ENCODE measurements at places on chromosomes 5 and 9.

GRCh38 chr5:120083851-120084542 lies 380.1 kb upstream of the PRR16 start:
- DNase-seq: no peak

DNA sequence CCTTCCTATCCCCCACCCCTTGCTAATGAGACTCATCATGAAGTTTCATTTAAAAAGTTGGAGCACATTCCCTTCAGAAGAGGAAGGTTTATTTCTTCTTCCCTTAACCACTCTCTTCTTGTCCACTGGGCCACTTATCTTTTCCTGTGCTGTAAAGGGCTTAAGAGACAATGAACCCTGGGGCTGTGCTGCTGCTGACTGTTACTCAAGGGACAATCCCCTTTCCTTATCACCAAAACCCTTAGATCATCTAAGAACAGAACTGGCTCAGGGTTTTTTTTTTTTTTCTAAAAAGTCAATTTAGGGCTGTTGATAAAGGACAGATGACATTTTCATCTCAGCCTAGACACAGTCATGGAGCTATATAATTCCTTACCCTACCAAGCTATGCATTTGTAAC lies 29.6 kb downstream of the CAPSL start:
- DNase-seq: peak; percentile 39

DNA sequence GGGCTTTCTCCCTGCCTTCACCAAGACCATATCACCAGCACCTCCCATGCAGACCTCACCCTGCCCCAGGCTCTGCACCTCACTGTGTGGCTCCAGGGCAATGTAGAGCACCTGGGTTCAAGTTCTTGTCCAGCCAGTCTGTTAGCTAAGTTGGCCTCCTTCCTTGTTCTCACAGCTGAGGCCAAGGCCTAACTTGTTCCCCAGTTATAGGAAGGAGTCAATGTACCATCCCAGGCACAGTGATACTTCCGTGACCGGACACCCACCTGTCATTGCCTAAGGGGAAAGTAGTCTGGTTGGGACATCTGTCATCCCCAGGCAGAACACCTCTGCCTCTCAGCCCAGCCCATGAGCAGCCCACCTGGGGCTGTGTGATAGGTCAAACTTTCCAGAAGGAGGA lies 14.4 kb upstream of the ARAP3 start:
- DNase-seq: no peak

DNA sequence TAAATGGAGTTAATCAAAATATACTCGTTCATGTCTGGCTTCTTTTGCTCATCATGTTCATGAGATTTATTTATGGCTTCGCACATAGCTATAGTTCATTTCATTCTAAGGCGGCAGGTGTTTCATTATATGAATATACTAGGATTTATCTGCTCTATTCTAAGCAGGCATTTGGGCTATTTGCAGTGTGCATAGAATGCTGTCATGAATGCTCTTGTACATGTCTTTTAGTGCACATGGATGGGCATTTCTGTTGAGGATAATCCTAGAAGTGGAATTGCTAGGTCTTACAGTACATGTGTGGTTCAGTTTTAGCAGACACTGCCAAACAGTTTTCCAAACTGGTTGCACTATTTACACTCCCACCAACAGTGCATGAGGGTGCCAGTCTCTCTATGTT lies 285.3 kb upstream of the ADRA1B start:
- DNase-seq: no peak

DNA sequence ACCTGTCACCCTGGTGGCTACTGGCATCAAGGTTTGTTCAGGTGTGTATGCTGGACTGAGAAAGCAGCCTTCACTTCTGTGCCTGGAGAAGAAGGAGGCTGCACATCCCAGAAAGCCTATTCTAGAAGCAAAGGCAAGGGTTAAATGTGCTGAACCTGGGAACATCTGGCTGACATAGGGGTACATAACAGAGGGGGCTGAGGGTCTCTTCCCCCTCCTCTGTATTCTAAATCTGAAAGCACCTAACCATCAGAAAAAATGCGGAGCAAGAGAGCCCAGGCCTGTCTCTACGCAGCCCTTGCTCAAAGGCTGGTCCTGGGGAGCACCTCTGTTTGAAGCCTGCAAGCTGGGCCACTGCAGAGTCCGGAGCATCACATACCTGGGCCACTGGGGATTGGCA lies 53.2 kb upstream of the FSTL4 start:
- no peak for DNase-seq

DNA sequence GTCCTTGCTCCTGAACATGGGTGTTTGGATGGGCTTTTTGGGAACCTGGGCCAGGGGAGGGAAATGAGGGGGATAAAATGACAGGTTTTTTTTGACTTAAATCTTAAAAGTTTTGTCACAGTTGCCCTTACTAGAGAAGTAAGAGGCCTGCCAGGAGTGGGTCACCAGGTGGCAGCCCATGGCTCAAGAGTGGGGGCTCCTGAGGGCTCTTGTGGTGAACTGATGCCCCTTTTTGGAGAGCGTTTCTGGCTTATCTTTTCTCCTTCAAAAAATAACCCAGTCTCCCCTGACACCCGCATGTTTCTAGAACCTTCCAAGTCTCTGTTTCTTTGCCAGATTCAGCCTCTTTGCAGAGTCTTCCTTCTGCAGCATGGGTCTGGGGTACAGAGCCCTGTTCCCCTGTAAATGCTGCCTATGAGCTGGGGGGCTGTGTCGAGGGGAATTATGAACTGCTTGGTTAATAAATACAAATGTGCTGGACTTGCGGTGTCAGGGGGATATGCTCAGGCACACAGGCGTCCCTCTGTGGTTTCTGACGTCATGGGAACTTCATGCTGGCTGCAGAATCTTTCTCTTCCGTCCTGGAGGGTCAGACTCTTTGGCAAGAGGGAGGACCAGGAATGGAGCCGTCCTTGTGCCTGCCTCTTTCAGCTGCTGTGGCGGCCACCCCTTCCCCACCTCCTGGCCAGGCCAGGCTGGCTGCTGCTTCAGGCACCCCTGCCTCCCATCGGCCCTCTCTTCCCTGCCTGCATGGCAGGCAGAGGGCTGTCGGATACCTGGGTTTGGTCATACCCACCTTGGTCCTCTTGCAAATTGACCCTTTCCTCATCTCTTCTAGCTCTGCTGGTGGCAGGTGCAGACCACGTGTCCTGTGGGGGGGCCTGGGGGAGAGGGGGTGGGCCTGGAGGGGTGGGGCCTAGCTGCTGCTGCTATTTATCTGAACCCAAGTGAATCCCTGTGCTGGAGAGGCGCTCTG lies 30.1 kb downstream of the PTPA start:
- DNase-seq: no peak

DNA sequence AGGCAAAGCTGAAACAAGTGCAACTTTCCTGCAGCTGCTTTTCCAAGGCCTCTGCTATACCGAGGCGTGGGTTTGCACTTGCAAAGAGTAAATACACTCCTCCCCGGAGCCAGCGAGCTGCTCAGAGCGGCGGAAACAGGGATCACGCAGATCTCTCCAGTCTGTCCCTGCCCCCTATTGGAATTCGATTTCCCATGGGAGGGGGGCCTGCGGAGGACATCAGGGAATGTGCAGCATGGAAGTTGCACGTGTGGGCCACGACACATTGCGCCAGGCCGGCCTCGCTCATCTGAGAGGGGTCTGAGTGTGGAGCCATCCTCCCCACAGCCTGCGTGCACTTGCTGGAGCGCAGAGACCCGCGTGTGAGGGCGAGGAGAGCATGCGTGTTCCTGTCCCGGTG lies 104.3 kb upstream of the PHYKPL start:
- DNase-seq: no peak

DNA sequence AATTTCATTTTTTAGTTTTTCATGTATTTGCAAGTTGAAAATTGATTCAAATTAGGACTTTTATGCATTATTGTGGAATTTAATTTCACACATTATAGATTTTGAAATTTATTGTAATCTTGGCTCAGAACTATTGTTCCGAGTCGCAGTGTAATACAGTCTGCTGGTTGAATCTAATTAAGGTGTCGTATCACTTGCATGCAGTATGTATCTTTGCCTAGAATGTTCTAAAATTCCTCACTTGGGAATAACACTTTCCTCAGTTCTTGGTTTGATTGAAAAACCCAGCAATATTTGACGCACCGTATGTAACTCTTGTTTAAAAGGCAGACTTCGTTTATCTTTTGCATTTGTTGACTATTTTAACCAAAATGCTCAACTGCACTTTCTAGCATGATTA lies 49.4 kb downstream of the MELK start:
- DNase-seq: no peak

- DNase-seq: no peak
These were observed 104.2 kb downstream of the SEC61B start for GRCh38 chr9:99326112-99326916.

GRCh38 chr5:166505067-166505466 lies 1786.4 kb upstream of the WWC1 start:
- no peak for DNase-seq

DNA sequence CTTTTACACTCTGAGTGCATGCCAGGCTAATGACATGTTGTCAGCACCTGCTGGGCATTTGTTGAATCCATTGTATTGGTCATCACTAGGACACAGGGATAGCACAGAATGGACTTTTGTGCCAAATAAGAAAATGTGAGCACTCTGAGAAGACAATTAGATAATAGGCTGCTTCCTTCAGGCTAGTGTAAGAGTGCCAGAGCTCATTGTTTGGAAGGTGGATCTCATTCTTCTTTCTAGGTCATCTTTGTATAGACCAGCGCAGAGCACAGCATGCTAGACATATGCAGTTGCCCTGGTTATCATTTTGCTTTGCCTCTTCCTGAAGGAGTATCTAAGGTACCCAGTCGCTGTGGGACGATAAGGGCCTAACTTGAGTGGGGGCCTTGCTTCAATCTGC lies 493.4 kb upstream of the COX7C start:
- DNase-seq: no peak

GRCh38 chr5:6452622-6453504 lies 4.2 kb downstream of the UBE2QL1 start:
- no peak for DNase-seq

- no peak for DNase-seq
These were observed 52.0 kb downstream of the ITGA2 start for GRCh38 chr5:53041071-53041692.

- no peak for DNase-seq
These were observed 11.7 kb upstream of the TRIM14 start for GRCh38 chr9:98130576-98131228.

DNA sequence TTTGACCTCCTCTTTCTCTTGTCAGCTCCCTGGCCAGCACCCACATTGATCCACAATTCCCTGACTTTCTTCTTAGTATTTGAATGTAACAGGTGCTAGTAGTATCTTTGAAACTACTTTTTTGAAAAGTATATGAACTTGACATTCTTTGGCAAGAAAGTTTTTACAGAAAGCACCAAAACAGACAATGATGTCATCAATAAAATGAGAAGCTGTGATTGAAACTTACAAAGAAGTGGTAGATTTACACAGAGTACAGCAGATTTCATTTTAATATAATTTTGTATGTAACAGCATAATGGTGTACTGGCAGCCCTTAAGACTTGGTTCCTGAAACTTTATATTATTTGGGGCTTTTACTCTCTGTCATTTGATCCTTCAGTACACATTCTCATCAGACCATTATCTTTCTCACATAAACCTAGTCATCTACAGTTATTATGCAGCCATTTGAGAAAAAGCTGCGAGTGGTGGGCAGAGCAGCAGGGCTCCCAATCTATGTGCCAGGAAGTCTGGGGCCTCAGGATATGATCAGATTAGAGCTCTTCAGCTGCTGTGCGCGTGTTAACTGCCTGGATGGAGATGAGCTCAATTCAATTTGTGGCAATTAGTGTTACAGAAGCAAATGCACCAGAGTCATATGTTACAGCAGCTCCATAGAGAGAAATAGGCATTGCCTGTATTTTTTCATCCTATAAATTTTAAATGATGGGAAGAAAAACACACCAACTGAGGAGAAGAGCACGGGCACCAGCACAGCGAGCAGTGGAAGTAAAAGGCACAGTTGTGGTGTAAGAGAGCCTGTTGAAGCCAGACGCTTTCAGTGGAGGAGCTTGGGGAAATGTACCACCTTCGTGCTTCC lies 126.1 kb downstream of the STARD4 start:
- peak; percentile 60 for DNase-seq

- no peak for DNase-seq
These were observed 46.5 kb upstream of the TNFAIP8 start for GRCh38 chr5:119309326-119309725.

DNA sequence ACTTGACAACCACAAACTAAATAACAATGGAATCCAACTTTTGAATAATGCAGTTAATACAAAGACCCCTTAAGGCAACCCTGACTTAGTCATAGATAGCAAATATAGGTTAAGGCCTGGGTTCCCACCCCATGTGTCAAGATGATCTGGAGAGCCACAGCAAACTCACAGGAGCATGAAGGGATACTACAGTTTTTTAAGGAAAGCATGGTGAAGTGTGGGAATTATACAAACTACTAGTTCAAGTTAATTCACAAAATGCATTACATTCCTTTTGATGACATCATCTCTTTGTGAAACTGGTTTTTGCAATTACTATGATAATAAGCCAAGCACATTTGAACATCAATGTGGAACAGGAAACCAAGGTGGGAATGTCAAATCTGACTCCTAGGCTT lies 50.6 kb downstream of the LHFPL2 start:
- no peak for DNase-seq

DNA sequence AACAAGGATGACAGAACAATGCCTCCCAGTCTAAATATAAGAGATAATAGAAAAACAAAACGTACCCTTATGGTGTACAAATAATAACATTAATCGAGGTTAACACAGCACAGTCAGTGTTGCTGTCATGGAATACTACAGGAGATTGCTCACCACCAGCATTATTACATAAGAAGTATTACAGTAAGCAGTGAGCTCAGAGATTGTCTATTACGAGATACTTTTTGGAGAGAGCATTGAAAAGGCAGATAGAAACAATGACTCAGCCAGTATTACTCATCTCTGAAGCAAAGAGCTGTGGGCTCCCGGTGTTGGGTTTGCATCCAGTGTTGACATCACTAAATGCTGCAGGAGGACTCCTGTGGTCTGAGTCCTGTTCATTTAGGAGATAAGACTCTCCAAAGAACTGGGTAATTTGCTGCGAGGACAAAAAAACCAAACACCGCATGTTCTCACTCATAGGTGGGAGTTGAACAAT lies 191.9 kb upstream of the SEMA6A start:
- DNase-seq: no peak

Measured in SK-N-SH (cell line).